ENCODE measurements at places on chromosomes 6 and 20.

GRCh38 chr6:37320646-37321045, 33.1 kb upstream of the RNF8 start:
- no peak for DNase-seq

DNA sequence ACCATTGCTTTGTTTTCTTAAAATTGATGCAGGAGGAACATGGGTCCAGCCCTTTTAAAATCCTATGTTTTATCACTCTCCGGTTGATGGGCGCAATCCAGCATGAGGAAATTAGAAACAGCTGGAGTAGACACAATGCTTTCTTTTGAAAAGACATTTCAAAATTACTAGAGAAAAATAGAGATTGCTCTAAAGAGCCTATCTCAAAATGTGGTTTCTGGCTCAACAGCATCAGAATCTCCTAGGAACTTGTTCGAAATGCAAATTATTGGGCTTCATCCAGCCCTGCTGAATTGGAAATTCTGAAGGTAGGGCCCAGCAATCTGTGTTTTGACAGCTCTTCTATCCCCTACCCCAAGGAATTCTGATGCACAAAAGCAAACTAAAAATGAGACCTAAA, 190.8 kb upstream of the BMP2 start:
- DNase-seq, result no peak

- peak; percentile 79 for DNase-seq
Observed at GRCh38 chr20:60210779-60211617, 252.8 kb downstream of the CDH26 start.

DNA sequence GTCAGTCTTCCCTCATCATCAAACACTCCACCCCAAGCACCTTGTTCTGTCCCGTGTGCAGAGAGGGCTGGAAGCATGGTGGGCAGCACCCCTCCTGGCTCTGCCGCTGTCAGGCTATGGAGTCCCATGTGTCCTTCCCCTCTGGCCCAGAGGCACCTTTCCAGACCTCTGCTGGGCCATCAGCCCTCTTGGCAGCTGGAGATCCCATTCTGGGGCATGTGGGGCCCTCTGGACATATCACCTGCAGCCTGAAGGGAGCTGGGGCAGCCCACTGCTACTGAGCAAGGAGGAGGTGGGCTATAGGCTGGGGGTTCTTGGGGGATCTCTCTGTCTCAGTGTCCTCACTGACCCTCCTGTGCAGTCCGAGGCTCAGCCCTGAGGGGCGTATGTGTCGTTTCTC, 42.2 kb downstream of the SUN5 start:
- DNase-seq, result peak; percentile 3

- DNase-seq, result no peak
Observed at GRCh38 chr6:7267466-7268091, 45.4 kb downstream of the SSR1 start.

DNA sequence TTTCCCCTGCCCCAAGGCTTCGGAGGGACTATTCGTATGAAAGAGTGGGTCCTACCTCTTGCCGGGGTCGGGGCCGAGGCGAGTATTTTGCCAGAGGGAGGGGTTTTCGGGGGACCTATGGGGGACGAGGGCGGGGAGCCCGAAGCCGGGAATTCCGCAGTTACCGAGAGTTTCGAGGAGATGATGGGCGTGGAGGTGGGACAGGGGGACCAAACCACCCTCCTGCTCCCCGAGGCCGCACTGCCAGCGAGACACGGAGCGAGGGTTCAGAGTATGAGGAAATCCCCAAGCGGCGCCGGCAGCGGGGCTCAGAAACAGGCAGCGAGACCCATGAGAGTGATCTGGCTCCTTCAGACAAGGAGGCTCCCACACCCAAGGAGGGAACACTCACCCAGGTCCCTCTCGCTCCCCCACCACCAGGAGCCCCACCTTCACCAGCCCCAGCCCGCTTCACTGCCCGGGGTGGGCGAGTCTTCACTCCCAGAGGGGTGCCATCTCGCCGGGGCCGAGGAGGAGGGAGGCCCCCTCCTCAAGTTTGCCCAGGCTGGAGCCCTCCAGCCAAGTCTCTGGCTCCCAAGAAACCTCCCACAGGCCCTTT, 11.3 kb downstream of the PRRC2A start:
- DNase-seq, result no peak

GRCh38 chr20:39717936-39718335, 755.8 kb downstream of the DHX35 start:
- no peak for DNase-seq

- DNase-seq, result no peak
Observed at GRCh38 chr6:75278474-75279077, 6.0 kb downstream of the TMEM30A start.

DNA sequence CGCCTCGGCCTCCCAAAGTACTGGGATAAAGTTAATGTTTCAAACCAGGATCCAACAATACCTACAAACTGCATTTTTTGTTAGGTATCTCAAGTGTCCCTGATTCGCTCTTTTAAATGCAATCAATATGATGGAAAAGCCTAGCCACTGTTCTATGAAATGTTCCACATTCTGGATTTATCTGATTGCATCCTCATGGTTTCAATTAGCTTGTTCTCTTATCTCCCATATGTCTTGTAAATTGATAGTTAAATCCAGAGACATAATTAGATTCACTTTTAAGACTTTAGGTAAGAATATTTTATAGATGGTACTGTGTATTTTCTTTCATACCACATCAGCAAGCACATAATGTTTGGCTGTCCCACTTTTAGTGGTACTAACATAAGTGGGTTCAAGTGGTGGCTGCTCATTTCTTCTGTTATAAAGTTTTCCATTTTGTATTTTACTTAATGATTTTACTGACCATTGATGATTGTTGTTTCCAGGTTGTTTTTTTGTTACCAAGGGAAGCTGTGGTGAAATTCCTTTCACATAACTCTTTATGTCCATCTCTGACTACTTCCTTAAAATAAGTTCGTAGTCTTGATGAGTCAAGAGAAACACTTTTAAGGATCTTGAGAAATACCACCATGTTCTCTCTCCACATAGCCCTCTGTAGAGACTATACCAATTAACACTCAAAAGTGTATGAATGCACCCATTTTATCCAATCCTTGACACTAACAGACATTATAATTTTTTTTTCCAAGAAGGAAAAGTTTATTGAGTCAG, 40.5 kb downstream of the RNGTT start:
- no peak for DNase-seq

DNA sequence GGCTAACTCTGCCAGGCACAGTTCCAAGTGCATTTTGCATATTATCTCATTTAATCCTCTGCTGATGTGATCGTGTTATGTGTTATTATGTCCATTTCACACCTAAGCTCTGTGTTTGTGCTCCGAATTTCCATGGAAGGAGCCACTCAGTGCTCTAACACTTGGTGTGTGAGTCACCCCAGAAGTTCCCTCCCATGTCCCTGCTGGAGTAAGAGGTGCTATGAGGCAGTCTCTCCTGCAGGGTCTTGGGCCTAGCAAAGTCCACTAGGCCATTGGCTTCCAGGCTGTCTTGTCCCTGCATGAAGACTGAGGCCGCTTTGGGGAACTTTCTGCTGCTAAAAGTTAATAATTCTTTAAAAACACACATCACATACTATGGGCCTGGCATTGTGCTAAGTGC, 405.9 kb upstream of the SULF2 start:
- DNase-seq, result no peak

DNA sequence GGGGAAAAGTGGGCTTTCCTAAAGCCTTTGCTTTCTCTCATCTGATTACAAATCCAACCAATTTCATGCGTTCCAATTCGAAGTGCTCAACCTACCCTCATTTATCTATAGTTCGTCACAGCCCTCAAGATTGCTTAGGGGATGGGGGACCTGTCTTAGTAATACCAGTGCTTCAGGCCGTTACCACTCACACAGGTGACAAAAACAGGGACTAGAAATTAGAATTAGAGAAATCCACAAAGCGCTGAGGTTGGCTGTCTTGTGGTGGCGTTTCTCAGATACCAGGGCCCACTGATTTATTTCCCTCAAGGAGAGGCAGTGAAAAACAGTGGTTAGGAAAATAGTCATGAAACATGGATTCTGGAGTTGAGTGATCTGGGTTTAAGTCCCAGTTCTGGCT, 121.6 kb upstream of the SPACA1 start:
- no peak for DNase-seq

GRCh38 chr20:61252601-61253263, 671 bp downstream of the CDH4 start:
- peak; percentile 25 for DNase-seq

DNA sequence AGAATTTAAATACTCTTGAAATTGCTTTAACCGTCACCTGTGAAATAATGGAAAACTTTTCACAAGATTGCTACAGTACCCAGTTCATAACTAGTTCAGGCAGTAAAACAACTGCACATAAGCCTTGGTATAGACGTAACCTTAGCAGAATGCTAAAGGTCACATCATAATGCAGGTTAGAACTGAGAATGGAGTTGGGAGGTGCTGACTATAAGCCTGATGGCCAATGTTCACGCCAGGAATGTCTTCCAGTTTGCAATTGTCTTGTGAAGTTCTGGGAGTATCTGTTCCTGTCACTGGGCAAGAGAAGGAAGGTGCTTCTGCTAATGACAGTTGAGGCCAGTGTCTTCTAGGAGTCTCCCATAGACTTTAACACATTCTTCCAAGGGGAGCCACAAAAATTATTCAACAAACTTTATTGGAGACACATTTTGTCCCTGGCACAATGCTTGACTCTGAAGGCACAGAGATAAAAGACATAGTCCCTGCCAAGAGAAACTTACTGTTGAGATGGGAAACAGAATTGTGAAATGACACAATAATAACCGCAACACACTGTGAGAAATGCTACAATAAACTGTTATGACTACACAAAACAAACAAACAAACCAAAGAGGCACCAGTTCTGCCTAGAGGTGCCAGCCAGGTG, 24.6 kb upstream of the CEP162 start:
- DNase-seq, result no peak

DNA sequence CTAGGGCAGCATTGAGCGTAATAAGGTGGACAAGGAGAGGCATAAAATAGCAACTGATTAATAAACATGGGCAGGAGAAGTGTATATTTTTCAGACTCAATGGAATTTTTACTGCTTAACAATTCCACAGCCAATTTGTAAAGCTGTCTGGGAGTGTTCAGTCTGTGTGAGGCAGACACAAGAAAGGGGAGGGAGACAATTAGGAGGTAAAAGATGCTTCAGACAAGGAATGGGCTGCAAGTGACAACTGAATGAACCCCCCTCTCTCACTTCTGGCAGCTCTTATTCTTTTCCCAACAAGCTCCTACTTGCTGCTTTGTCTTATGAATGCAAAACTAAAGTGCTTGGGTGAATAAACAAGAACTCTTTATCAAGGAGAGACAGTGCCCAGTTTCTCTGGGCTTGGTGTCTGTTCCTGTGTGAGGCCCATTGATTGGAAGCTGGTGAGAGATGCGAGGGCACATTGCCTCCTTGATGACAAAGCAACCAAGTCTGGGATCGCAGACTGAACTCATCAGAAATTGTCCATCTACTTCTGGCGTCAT, 575.3 kb downstream of the RNF144B start:
- DNase-seq, result no peak

DNA sequence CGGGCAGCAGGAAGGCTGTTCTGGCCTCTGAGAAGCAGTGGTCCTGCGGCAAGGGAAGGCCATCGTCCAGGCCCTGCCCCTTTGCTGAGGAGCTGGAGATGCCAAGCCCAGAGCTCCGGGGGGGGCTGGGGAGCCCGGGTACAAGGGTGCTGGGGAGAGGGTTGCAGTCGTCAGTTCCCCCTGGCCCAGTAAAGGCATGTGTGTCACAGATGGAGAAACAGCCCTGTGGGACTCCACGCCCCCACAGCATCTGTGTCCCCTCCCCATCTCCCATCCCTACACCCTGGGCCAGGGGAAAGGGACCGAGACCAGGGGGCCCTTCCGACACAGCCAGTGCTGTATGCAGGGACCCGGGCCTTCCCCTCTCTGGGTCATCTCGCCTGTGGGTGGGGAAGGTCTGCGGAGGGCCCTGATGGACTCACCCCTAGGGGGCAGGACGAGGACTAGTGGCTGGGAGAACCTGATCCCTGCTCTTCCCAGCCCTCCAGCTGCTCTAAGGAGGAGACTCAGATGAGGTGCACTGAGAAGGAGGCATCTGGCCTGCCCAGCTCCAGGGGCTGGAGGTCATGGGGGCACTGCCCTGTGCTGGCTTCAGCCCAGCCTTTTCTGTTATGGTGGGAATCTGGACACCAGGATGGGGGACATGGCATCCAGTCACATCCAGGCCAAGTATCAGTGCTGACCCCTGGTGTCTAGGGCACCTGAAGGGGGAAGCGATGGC, 609 bp downstream of the MYL9 start:
- peak; percentile 51 for DNase-seq

DNA sequence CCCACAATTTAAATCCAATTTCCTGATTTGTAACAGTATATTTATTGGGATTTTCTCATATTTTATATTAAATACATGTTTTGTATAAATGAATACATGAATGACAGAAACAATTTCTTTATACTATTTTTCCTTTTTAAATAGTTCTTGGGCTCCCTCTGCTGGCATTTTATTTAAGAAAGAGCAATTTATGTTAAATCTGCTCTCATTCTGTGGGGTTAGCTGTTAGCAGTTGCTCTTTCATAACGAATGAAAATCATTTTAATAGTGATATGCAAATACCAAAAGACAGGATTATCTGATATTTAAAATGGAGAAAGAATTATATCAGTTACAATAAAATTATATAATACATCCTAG, 118.3 kb downstream of the RALGAPA2 start:
- DNase-seq, result no peak

DNA sequence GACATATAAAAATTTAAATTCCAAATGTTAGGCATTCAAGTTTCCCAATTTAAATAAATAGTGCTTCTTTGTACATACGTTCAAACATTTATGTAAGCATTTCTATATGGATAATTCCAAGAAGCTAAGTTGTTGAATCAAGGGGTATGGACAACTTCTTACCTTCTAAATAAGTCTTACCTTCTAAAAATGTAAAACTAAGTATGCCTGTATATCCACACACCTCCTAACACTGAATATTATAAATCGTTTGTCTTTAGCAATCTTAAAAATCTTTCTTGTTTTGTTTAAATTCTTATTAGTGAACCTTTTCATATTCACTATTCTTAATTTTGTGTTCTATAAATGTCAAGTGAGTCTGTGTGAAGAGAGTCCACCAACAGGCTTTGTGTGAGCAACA, 2.5 kb upstream of the ZSCAN16 start:
- no peak for DNase-seq

DNA sequence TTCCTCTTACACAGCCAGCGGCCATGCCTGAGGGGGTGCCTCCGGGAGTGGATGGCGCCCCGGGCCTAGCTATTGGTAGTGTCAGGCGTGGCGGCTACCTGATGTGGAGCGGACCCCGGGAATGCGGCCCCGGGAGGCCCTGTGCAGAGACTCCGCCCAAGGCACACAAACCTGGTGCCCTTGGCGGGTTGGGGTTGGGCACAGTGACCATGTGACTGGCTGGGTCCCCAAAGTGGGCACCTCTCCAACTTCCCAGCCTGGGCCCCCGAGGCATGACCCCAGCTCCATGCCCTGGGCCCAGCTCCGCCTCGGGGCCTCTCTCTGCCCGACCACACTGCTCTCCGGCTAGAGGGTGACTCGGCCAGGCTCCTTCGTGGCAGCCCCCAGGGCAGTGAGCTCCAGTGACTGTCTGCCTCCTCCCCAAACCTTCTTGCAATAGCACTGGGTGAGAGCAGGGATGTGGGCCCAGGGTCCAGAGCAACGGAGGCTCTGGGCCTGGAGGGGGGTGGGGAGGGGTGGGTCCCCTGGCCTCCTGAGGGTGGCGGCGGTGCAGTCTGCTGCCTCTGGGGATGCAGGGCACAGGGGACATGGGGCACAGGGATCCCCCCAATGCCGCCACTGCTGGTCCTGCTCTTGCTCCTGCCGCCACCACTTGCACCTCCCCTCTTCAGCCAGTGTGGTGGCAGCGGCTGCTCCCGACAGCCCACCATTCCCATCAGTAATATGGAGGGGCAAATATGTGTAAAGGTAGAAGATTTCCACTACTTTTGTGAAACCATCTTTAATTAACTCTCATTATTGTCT, 942.9 kb upstream of the EPHA7 start:
- no peak for DNase-seq

- no peak for DNase-seq
Observed at GRCh38 chr6:23696992-23697391, 429.0 kb upstream of the NRSN1 start.
